ENCODE measurements at places on chromosomes 3 and 15. TPM values are rescaled to one million over a fixed set of nuclear protein-coding genes. Genes with fewer than 3 reads are reported as not detected.

- H3K27me3 ChIP-seq, result no peaks in the 10 kb centered on the region
- H3K4me3 ChIP-seq, result no peak overlapping the region
- no peaks in the 10 kb centered on the region for H3K4me1 ChIP-seq
These were observed 71.2 kb upstream of the IQSEC1 start for GRCh38 chr3:13144163-13145023.

GRCh38 chr3:67458896-67459530 lies 195.4 kb downstream of the SUCLG2 start:
- H3K4me1 ChIP-seq, result no peaks in the 10 kb centered on the region
- no peaks in the 10 kb centered on the region for H3K36me3 ChIP-seq
- no peak overlapping the region for H3K4me3 ChIP-seq

- DNase-seq, result no peak
- no peak overlapping the region for H3K27ac ChIP-seq
These were observed 246.4 kb upstream of the LRIG1 start for GRCh38 chr3:66747261-66747660.

GRCh38 chr3:85592256-85592655 lies 633.5 kb downstream of the CADM2 start:
- no peaks in the 10 kb centered on the region for H3K4me1 ChIP-seq
- no peak for DNase-seq
- H3K27me3 ChIP-seq, result no peaks in the 10 kb centered on the region
- no peak overlapping the region for H3K4me3 ChIP-seq
- no peaks in the 10 kb centered on the region for H3K36me3 ChIP-seq
- no peak overlapping the region for H3K27ac ChIP-seq

DNA sequence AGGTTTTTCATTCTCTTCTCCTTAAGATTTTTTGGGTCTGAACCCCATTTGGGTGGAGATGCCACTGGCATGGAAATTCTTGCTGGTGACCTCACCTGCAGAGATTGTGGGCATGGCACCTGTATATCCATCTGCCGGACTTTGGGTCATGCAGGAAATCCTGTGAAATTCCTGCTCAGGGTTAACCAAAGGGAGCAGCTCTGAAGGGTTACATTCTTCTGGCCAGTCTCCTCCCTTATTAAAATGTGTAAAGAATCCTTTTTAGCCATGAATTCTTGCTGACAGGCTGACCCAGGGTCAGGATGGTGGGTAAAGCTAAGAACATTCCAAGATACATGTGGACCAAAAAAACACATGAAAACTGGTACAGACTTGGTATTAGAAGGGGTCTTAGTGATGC lies 27.4 kb downstream of the ARHGEF26 start:
- no peak for DNase-seq
- H3K27me3 ChIP-seq, result no peaks in the 10 kb centered on the region
- no peak overlapping the region for H3K27ac ChIP-seq
- H3K36me3 ChIP-seq, result no peaks in the 10 kb centered on the region

GRCh38 chr15:96320703-96321638 lies 9.5 kb upstream of the NR2F2 start:
- peaks cover 26% of the 10 kb centered on the region for H3K27me3 ChIP-seq
- H3K27ac ChIP-seq, result peak overlapping the region; percentile 70
- H3K4me3 ChIP-seq, result peak overlapping the region; percentile 64
- no peaks in the 10 kb centered on the region for H3K4me1 ChIP-seq
- DNase-seq, result no peak

- H3K27me3 ChIP-seq, result no peaks in the 10 kb centered on the region
- H3K36me3 ChIP-seq, result peaks cover 96% of the 10 kb centered on the region
- no peak for DNase-seq
- H3K4me3 ChIP-seq, result no peak overlapping the region
- no peak overlapping the region for H3K27ac ChIP-seq
These were observed 26.4 kb downstream of the NIT2 start for GRCh38 chr3:100360757-100361496.

DNA sequence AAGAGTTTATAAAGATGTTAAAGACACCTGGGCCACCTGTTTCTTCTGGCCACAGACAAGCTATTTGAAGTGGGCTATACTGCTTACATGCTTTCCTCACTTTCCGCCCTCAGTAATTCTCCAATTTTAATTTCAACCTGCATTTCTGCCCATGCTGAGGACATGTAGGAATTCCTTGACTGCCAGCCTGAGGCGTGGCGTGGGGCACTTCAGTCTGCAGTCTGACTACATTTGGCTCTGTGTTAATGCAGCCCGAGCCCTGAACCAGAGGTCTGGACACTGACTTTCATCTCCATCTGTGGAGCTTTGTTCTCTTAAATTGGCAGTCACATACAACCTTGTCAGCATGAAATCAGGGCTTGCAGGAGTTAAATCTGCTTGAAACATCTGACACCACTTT lies 8.5 kb downstream of the UQCC5 start:
- no peak overlapping the region for H3K4me3 ChIP-seq
- H3K27me3 ChIP-seq, result no peaks in the 10 kb centered on the region
- peak overlapping the region; percentile 21 for H3K27ac ChIP-seq

GRCh38 chr15:101139986-101140696 lies 111.7 kb downstream of the CHSY1 start:
- DNase-seq, result no peak
- H3K27ac ChIP-seq, result no peak overlapping the region
- H3K4me1 ChIP-seq, result no peaks in the 10 kb centered on the region

- DNase-seq, result peak; percentile 58
- no peak overlapping the region for H3K27ac ChIP-seq
- no peaks in the 10 kb centered on the region for H3K36me3 ChIP-seq
- no peaks in the 10 kb centered on the region for H3K27me3 ChIP-seq
- peak overlapping the region; percentile 66 for H3K4me3 ChIP-seq
These were observed 684 bp downstream of the TNFAIP8L3 start for GRCh38 chr15:51093839-51094605.

- peak overlapping the region; percentile 8 for H3K4me3 ChIP-seq
- H3K4me1 ChIP-seq, result peaks cover 59% of the 10 kb centered on the region
- H3K36me3 ChIP-seq, result peaks cover 5% of the 10 kb centered on the region
- H3K27ac ChIP-seq, result peak overlapping the region; percentile 65
These were observed 169.0 kb downstream of the GHSR start for GRCh38 chr3:172279191-172279640.

GRCh38 chr3:24288496-24289236 lies 206.0 kb downstream of the THRB start:
- H3K36me3 ChIP-seq, result no peaks in the 10 kb centered on the region
- peak; percentile 16 for DNase-seq
- H3K27ac ChIP-seq, result peak overlapping the region; percentile 81
- H3K27me3 ChIP-seq, result no peaks in the 10 kb centered on the region
- H3K4me1 ChIP-seq, result peaks cover 40% of the 10 kb centered on the region

- H3K4me3 ChIP-seq, result no peak overlapping the region
- H3K27me3 ChIP-seq, result no peaks in the 10 kb centered on the region
- H3K36me3 ChIP-seq, result no peaks in the 10 kb centered on the region
- no peak overlapping the region for H3K27ac ChIP-seq
- DNase-seq, result no peak
These were observed 445.4 kb upstream of the DPH6 start for GRCh38 chr15:35991386-35991785.

DNA sequence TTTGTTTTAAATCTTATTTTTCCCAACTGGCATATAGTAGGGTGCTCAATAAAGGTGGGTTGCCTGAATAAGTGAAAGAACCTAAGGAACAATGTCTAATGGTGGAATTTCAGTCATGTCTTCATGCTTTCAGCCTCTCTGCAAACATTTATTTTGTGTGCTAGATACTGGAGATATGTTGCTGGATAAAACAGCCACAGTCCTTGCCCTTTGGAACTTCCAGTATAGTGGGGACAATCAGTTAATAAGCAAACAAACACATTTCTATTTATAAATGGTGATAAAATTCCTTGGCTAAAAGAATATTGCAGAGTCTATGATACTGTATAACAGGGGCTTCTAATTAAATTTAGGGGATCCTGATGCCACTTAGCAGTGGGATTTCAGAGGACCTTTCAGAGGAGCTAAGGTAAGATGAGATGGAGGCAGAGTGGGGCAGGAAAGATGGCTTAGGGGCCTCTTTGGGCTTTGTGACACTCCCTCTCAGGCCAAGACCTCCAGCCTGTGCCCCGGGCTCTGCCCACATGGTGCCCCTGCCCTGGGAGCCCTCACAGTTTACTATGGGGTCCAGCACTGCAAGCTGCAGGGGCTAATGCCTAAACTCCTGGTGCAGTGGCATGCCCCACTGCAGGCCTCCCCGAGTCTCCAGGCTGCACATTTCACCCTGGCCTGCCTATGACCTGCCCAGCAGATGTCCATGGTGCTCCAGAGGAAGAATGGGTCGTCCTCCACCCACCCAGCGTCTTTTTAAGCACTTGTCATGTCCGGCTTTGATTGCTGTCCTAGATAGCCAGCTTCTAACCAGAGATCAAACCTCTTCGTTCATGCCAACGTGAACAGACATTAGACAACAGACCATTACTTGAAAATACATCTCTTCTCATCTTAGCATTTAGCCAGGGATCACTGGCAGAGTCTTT lies 61.6 kb upstream of the PRR23C start:
- H3K36me3 ChIP-seq, result no peaks in the 10 kb centered on the region
- H3K4me3 ChIP-seq, result no peak overlapping the region
- no peak for DNase-seq
- H3K27me3 ChIP-seq, result no peaks in the 10 kb centered on the region
- no peaks in the 10 kb centered on the region for H3K4me1 ChIP-seq

DNA sequence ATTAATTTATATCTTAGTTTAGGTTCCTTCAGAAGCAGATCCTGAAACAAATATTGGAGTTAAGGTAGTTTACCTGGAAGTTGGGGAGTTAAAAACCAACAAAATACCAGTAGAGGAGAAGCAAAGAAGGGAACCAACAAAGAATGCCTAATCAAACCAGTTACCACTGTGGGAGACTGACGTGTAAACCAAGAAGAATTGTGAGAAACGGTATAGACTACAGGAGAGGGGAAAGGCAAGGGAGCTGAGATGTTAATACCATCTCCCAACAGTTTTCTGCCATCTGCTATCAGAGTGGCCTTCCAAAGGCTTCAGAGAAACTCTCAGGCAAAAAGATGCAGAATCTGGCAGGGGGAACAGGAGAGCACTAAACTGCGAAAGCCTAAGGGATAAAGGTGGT lies 53.5 kb downstream of the BFSP2 start:
- no peaks in the 10 kb centered on the region for H3K36me3 ChIP-seq
- H3K27me3 ChIP-seq, result no peaks in the 10 kb centered on the region
- H3K4me3 ChIP-seq, result no peak overlapping the region
- peaks cover 8% of the 10 kb centered on the region for H3K4me1 ChIP-seq
- no peak overlapping the region for H3K27ac ChIP-seq

DNA sequence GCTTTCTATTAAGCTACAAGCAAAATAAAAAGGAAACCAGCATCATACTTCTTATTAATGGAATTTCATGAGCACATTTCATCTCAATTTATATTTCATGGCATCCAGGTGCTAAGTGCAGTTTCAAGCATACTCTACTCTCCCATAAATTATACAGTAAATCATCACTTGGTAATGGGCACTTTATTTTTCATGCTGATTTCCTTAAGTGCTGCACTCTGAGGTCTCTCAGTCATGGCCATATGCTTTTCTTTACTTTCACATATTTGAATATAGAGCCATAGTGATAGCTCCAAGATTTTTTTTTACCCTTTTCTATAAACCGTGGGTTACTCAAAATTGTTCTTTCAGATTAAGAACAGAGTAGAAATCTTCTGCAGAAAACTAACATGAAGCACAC lies 1505.7 kb upstream of the CADM2 start:
- no peak for DNase-seq
- no peaks in the 10 kb centered on the region for H3K36me3 ChIP-seq
- no peak overlapping the region for H3K4me3 ChIP-seq
- no peak overlapping the region for H3K27ac ChIP-seq
- no peaks in the 10 kb centered on the region for H3K27me3 ChIP-seq
- H3K4me1 ChIP-seq, result peaks cover 9% of the 10 kb centered on the region

DNA sequence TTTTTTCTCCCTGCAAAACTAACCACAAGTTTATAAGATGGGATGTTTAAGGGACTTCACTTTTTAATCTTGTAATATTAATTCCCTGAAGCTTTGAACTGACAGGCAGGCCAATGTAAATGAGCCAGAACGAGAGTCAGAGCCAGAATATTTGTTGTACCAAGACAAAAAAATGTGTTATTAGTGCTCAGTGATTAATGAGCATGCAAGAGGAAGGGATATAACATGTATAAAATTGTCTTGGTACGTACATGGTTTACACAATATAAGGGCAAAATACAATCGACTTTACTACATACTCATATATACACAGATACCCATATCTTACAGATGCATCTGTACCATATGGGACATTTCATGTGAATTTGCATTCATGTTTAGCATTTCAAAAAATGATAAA lies 331.2 kb downstream of the MECOM start:
- no peaks in the 10 kb centered on the region for H3K27me3 ChIP-seq
- DNase-seq, result no peak
- no peaks in the 10 kb centered on the region for H3K36me3 ChIP-seq
- H3K27ac ChIP-seq, result no peak overlapping the region

DNA sequence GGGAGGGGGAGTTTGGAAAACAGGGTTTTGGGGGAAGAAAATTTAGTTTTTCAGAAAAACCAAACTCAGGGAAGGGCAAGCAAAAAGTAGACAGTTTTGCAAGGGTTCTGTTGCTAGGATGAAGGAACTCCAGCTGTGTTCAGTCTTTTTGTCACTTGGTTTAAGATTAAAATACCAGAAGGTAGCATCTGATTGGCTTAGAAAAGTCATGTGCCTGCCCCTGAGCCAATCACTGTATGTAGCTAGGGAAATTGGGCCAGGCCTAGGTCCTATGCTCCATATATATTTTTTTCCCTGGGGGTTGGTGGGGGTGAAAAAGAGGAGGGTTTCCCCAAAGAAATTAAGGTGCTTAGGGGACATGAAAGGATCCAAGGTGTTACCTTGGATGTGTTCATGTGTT lies 24.3 kb downstream of the CLDN11 start:
- no peak for DNase-seq
- H3K27ac ChIP-seq, result no peak overlapping the region
- no peaks in the 10 kb centered on the region for H3K4me1 ChIP-seq
- H3K4me3 ChIP-seq, result no peak overlapping the region
- no peaks in the 10 kb centered on the region for H3K27me3 ChIP-seq

GRCh38 chr3:195397524-195397923 lies 45.3 kb downstream of the ACAP2 start:
- H3K27me3 ChIP-seq, result no peaks in the 10 kb centered on the region
- H3K27ac ChIP-seq, result peak overlapping the region; percentile 5
- no peaks in the 10 kb centered on the region for H3K36me3 ChIP-seq

The LRRC15 gene
- total RNA-seq, result not detected

The TCF12 gene
- total RNA-seq, result 30.5 TPM

The NOX5 gene
- 0.13 TPM for total RNA-seq

The CLDN16 gene
- total RNA-seq, result not detected

The SLC12A8 gene
- not detected for total RNA-seq

The DOCK3 gene
- 0.91 TPM for total RNA-seq

The FBXO40 gene
- total RNA-seq, result 152 TPM

The CCR3 gene
- total RNA-seq, result not detected

The GP9 gene
- not detected for total RNA-seq
